Posterior vena cava (tissue), 2 donors: ENCODE measurements at places on chromosomes 3 and 15. TPM values are rescaled to one million over a fixed set of nuclear protein-coding genes. Genes with fewer than 3 reads are reported as not detected.

Gene PLSCR5
- not detected for total RNA-seq

Gene GOLGA6L9
- 2.0 TPM for total RNA-seq

Gene SERPINI2
- 0.81 TPM for total RNA-seq

Gene SLC9C1
- 0.29 TPM for total RNA-seq

- no peak for DNase-seq
These were observed 47.1 kb upstream of the MAPKBP1 start for GRCh38 chr15:41727143-41727542.

DNA sequence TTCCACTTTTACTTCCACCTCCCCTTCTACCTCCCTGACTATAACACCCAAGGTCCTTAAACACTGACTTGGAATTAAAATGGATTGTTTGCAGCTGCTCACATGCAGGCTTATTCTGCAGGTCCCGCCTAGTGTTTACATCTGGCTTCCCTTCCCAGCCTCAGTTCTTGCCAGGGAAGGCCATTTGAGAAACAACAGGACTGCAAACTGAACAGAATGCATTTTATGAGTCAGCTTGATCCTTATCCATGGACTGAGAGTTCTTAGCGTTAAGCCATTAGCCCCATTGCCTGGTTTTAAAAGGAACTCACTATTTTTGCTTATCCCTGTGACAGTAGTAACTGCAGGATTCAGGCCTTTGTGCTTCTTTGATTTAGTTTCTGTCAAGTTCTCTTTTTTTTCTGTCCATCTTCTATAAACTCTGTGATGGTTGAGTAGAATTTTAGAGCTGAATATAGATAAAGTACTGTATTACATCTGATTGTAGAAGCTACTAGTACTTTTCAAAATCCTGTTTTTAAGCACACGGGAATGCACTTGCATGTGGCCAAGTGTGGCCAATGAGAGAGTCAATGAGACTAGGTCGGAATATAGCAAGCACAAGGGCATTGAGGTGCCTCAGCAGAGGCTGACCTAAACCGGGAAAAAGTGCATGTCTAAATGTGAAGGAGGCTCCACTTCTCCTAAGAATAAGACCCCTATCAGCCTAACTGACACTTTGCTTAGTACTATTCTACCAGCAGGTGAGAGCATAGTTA, 106.4 kb downstream of the TUSC7 start:
- DNase-seq, result no peak

DNA sequence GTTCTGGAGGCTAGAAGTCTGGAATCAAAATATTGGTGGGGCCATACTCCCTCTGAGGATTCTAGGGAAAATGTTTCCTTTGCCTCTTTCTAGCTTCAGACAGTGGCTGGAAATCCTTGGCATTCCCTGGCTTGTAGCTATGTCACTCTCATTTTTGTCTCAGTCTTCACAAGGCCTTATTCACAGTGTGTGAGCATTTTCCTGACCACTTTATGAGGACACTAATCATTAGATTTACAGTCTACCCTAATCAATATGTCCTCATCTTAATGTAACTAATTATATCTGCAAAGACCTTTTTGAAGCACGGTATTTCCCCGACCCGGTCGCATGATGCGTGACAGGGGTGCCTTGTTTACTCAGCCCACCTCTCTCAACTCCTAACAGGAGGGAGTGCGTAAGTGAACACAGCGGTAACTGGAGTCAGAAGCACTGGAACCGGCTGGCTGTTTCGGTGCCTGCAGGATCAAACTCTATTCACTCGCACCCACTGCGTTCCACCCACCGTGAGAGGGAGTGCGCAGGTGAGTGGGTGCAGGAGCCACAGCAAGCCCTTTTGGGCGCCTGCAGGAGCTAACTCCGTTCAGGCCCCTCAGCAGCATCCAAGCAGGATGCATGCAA, 155.0 kb downstream of the EPHA3 start:
- peak; percentile 59 for DNase-seq

GRCh38 chr15:72599855-72600464, 54.5 kb upstream of the GOLGA6B start:
- DNase-seq, result no peak

DNA sequence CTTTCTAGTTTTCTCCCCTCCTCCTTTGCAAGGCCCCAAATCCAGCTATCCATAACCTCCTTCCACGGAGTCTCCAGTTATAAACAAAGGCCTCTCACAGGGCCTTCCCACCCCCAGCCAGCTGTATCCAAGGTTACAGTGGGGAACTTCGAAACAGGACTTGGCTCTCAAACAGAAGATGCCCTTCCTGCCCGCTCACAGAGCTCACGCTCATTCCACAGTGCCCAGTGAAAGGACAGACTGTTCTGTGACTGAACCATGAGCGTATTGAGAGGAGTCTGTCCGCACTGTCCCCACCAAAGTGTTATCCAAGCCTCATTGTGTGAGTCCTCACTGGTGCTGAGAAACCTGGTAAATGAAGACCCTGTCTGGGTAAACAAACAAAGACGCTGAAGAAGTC, 35.4 kb downstream of the ARHGAP31 start:
- DNase-seq, result no peak

DNA sequence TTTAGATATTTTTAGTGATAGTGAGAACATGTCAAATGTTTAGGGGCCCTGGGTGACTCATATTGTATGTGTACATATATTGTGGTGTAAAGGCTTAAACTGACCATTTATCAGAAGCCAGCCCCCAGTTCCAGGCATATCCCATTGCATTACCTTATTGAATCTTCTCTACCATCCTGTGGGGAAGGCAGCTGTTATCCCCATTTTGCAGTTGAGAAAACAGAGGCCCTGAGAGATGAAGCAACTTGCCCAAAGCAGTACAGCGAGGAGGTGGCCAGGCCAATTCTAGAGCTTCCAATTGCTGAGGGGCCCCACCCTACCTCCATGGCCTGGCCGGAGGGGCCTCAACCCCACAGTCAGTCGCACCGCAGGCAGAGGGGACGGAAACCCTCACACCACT, 47.9 kb downstream of the ZNF710 start:
- DNase-seq, result no peak
